IPS-NIHi11 (cell line): ENCODE measurements at places on chromosomes 1 and 21.
A peak's percentile ranks its signal among the peaks of the same experiment; 100 is the strongest.

DNA sequence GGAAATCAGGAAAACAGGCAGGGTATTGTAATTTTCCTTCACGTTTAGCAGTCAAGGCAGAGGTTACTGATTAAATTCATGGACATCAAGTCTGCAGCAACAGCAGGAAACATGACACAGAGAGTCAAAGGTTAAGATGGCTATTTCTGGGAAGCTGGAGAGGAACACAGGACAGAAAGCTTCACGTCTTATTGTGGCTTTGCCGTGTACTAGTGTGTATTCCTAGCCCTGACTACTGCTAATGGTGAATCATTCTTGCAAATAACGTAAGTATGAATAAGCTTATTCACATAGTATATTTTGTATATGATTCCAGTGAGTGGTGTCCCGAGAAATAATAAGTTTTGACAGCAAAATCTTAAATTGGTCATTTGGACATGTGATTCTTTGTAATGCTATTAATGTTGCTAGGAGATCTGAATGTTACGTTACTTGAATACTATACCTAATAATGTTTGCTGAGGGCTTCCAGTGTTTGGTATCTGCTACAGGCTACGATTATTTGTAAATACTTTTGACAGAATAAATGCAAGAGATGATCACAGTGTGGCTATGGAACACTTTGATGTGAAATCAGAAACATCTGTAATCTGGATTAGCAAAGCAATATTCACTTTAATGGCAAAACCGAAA lies 77.4 kb downstream of the DISP1 start:
- DNase-seq = no peak

GRCh38 chr1:6365047-6365446 lies 28.5 kb downstream of the ACOT7 start:
- DNase-seq = no peak

- no peak for DNase-seq
These were observed 25.2 kb downstream of the STPG1 start for GRCh38 chr1:24388331-24388885.

- peak; percentile 89 for DNase-seq
These were observed 36.2 kb upstream of the IPO9 start for GRCh38 chr1:201792534-201793305.

DNA sequence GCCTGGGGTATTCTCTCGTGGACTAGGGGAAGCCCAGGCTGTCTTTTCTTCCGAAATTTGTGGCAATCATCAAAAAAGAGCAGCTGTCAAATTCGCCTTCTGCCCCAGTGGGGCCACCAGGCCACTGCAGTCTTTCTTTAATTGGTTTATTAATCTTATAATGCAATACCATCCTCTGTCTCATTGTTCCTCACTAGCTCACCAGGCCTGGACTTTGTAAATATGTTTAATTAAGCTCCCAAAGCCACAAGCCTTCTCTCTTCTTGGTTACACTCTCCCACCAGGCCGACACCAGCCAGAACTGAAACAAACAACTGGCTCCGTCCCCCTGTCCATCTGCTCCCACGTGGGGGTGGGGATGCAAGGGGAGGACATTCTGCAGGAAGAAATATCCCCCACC lies 22.0 kb upstream of the CAMK1G start:
- DNase-seq = no peak

DNA sequence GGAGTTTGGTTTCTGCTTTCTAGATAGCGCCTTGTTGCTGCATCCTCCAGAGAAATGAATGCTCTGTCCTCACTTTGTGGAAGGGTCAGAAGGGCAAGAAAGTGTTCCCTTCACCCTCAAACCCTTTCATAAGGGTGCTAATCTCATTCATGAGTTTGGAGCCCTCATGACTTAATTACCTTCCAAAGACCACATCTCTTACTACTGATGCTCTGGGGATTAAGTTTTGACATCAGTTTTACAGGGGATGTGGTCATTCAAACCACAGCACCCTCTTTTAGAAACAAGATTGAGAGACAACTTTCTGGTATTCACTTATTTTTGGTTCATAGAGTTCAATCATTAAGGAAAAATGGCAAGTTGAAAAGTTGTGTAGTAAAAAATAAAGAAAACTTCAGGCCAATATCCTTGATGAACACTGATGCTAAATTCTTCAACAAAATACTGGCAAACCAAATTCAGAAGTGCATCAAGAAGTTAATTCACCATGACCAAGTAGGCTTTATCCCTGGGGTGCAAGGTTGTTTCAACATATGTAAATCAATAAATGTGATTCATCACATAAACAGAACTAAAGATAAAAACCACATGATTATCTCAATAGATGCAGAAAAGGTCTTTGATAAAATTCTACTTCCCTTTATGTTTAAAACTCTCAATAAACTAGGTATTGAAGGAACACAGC lies 442.1 kb downstream of the PTBP2 start:
- DNase-seq = no peak

- DNase-seq = no peak
These were observed 22.0 kb downstream of the NSL1 start for GRCh38 chr1:212769459-212770167.

GRCh38 chr1:83043244-83043643 lies 955.7 kb downstream of the TTLL7 start:
- DNase-seq = no peak
